ENCODE measurements at places on chromosomes 5 and 9.
A peak's percentile ranks its signal among the peaks of the same experiment; 100 is the strongest.

DNA sequence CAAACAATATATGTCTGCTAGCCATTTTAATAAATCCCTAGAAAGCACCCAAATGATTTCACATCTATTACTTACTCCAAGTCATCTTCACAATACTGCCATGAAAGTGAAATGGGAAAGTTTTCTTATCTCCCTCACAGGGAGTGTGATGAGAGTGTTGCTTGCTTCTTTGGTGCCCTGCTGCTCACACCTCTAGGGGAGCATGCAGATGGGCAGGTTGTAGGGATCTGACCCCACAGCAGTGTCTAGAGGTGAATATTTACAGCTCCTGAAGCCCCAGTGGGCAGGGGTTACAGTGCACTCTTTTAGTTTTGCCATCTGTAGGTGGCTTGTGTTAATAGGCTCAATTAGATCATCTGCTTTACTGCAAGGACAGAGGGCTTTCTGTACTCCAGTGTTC is 173.2 kb downstream of the GABRG2 start:
- no peaks in the 10 kb centered on the region for H3K36me3 ChIP-seq
- H3K4me3 ChIP-seq: no peak overlapping the region
- no peak for DNase-seq
- H3K27ac ChIP-seq: no peak overlapping the region
- H3K27me3 ChIP-seq: no peaks in the 10 kb centered on the region
- no peaks in the 10 kb centered on the region for H3K4me1 ChIP-seq

GRCh38 chr5:174400461-174400860 is 323.9 kb upstream of the MSX2 start:
- H3K27ac ChIP-seq: no peak overlapping the region
- H3K27me3 ChIP-seq: no peaks in the 10 kb centered on the region
- no peaks in the 10 kb centered on the region for H3K36me3 ChIP-seq

DNA sequence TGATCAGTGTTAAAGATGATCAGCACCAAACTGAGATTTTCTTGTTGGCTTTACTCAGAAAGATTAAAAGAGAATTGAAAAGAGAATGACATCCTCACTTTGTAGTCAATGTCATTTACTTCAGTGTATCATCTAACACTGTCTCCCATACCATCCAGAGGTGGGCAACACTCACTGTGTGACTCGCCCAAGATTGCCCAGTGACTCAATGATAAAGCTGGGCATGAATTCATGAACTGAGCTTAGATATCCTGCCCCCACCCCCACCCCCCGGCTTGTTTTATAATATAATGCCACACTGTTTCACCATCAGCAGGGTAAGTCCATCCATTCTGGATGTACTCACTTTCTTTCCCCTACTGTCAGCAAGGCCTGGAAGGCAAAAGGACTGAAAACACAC is 242.2 kb downstream of the FAM114A2 start:
- H3K36me3 ChIP-seq: no peaks in the 10 kb centered on the region
- no peak overlapping the region for H3K4me3 ChIP-seq
- no peak overlapping the region for H3K27ac ChIP-seq

DNA sequence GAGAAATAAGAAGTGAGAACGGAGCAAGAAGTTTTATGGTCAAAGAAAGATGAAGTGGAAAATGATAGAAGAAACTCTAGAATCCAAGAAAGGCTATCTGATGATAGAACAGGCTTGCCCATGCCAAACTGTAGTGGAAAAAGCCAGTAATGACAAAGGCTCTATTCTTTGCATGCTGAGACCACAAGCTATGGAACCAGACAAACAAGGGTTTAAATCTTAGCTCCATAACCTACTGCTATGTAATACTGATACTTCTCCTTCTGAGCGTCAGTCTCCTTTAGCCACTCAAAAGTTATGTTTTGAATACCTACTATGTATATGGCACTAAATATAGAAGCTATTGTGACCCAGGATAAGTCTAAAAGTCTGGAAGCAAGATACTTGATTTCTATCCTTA is 51.2 kb upstream of the TRIM32 start:
- DNase-seq: no peak
- H3K27me3 ChIP-seq: no peaks in the 10 kb centered on the region

DNA sequence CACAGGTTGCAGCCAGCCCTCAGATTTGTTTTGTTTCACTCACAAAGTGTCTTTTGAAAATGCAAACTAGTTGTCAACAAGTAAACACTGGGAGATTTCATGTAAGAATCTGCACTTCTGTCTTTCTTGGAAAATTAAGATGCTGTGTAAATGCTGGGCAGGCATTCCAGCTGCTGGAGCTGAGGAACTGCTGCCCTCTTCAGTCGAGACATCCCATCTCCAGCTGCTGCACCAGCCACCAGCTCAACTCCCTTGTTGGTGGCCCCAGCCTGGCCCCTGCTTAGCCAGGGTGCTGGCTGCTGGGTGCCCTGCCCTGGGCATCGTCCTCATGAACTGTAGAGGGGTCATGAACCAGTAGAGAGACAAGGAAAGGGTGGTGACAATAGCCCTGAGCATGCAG is 33.1 kb upstream of the AFAP1L1 start:
- H3K4me3 ChIP-seq: no peak overlapping the region
- peaks cover 4% of the 10 kb centered on the region for H3K36me3 ChIP-seq
- peaks cover 30% of the 10 kb centered on the region for H3K27me3 ChIP-seq
- H3K27ac ChIP-seq: peak overlapping the region; percentile 45

DNA sequence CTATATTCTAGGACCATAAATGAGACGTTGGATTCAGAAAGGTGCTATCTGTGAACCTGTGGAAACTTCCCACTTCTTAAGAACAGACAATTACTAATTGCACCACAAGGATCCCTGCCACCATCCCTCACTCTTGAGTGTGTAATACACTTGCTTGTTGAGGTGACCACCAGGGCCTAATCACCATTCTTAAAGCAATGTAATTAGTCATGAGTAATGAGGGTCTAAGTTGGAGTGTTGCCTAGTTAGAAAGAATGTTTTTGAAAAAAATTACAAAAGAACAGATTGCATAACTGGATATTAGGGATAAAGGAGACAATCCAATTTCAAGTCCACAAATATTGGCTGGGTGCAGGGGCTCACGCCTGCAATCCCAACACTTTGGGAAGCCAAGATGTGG is 56.9 kb upstream of the TRIO start:
- no peaks in the 10 kb centered on the region for H3K36me3 ChIP-seq
- DNase-seq: no peak
- no peaks in the 10 kb centered on the region for H3K27me3 ChIP-seq
- H3K4me1 ChIP-seq: no peaks in the 10 kb centered on the region

- DNase-seq: peak; percentile 45
- peaks cover 11% of the 10 kb centered on the region for H3K36me3 ChIP-seq
- no peak overlapping the region for H3K4me3 ChIP-seq
Observed at GRCh38 chr9:125558453-125559092, 148.4 kb downstream of the MAPKAP1 start.

DNA sequence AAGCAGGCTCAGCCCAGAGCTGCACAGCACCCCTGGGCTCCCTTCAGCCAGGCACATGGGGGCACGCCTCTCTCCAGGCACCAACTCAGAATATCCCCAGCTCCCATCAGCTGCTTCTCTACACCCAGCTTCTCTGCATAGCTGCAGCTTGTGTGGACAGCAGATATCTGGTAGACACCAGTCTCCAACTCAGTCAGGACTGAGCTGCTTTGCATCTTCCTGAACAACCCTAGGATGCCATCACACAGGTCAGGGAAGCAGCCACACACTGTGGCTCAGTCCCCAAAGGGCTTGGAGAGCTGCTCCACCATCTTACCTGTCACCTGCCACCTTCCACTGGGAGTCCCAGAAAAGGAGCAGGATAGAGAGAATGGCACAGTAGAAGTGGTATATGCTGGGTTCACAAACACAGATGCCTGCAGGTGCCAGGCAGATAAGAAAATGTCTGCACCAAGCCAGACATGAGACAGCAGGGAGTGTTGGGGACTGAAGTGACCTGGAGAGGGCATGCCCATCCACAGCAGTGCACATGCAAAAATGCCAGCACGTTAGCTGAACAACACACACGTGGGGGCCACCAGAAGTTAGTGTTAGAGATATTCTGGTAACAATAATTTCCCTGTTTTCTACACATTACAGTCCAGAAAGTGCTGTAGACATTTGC is 42.0 kb downstream of the THBS4 start:
- no peak for DNase-seq
- peaks cover 3% of the 10 kb centered on the region for H3K4me1 ChIP-seq
- no peaks in the 10 kb centered on the region for H3K27me3 ChIP-seq
- H3K4me3 ChIP-seq: no peak overlapping the region

DNA sequence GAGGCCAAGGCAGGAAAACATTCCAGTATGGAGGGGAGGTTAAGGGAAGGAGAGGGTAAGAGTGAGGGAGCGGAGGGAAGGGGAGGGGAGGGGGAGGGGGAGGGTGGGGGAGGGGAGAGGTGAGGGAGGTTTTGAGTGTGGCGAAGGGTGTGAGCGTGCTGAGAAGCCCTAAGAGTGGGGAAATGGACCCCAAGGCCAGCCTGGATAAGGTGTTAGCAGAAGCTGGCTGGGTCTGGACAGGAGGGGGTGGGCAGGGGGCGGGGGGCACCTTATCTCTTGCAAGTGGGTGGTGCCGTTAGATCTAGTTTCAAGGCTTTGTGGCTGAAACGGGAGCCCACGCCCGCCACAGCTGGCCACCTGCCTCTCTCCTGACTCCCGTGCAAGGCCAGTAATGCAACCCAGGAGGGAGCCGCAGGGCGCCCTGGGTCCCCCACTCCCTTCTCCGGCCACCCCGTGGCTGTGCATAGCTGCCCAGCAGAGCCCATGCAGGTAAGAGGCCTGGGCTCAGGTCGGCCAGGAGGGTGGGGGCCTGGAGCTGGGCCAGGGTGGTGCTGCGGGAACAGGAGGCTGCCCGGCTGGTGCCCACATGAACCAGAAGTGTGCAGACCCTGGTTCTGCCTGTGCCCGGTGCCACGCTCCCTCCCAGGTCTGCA is 677 bp downstream of the RNF224 start:
- no peak for DNase-seq
- H3K27me3 ChIP-seq: peaks cover 2% of the 10 kb centered on the region
- peaks cover 3% of the 10 kb centered on the region for H3K4me1 ChIP-seq
- no peaks in the 10 kb centered on the region for H3K36me3 ChIP-seq
- peak overlapping the region; percentile 16 for H3K27ac ChIP-seq
- H3K4me3 ChIP-seq: no peak overlapping the region

GRCh38 chr9:21744320-21744719 is 58.1 kb upstream of the MTAP start:
- no peaks in the 10 kb centered on the region for H3K4me1 ChIP-seq
- peaks cover 48% of the 10 kb centered on the region for H3K27me3 ChIP-seq
- H3K27ac ChIP-seq: no peak overlapping the region
- no peaks in the 10 kb centered on the region for H3K36me3 ChIP-seq

- H3K27me3 ChIP-seq: no peaks in the 10 kb centered on the region
- H3K36me3 ChIP-seq: no peaks in the 10 kb centered on the region
- H3K4me1 ChIP-seq: no peaks in the 10 kb centered on the region
- no peak for DNase-seq
Observed at GRCh38 chr9:14031810-14032209, 282.1 kb downstream of the NFIB start.

- H3K27ac ChIP-seq: no peak overlapping the region
- H3K36me3 ChIP-seq: no peaks in the 10 kb centered on the region
- H3K4me1 ChIP-seq: no peaks in the 10 kb centered on the region
- DNase-seq: no peak
Observed at GRCh38 chr9:108727580-108728111, 128.1 kb downstream of the ACTL7B start.

- H3K36me3 ChIP-seq: peaks cover 43% of the 10 kb centered on the region
- H3K27me3 ChIP-seq: no peaks in the 10 kb centered on the region
- peaks cover 6% of the 10 kb centered on the region for H3K4me1 ChIP-seq
- DNase-seq: no peak
Observed at GRCh38 chr5:6365977-6366590, 12.3 kb downstream of the MED10 start.

DNA sequence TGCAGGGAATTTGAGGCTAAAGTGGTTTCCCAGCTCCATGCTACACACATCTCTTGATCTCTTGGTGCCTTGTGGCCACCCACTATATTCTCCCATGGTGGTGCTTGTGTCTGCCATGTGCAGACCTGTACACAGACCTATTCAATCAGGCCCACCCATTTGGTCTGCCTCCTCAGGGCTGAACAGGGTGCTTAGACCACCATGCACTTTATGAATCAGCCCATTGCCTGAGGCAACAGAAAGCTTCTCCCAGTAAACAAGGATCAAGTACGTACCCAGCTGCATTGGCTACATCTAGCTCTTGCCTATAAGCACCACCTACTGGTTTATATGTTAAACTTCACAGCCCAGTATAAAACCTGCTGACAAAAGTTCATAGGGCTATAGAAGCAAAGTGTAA is 664.3 kb upstream of the EDIL3 start:
- no peak for DNase-seq
- H3K27ac ChIP-seq: no peak overlapping the region
- no peaks in the 10 kb centered on the region for H3K36me3 ChIP-seq
- H3K4me3 ChIP-seq: no peak overlapping the region

DNA sequence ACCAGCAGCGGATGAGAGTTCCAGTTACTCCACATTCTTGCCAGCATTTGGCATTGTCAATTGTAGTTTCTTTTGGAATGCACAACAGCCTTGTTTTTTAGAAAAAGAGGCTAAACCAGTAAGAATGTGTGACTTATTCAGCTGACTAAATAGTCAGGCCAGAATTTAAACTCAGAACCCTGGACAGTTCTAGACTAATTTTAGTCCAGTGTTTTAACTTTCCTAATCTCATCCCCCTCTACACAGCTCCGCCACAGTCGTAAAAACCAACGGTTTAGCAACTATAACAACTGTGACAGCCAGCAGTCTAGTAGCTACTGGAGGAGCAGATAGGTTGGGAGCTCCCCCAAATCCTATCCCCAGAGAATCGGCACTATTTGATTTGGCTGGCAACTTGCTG is 103.7 kb downstream of the FOXD1 start:
- no peak for DNase-seq
- no peaks in the 10 kb centered on the region for H3K36me3 ChIP-seq
- no peak overlapping the region for H3K4me3 ChIP-seq
- H3K27me3 ChIP-seq: peaks cover 4% of the 10 kb centered on the region
- no peak overlapping the region for H3K27ac ChIP-seq

DNA sequence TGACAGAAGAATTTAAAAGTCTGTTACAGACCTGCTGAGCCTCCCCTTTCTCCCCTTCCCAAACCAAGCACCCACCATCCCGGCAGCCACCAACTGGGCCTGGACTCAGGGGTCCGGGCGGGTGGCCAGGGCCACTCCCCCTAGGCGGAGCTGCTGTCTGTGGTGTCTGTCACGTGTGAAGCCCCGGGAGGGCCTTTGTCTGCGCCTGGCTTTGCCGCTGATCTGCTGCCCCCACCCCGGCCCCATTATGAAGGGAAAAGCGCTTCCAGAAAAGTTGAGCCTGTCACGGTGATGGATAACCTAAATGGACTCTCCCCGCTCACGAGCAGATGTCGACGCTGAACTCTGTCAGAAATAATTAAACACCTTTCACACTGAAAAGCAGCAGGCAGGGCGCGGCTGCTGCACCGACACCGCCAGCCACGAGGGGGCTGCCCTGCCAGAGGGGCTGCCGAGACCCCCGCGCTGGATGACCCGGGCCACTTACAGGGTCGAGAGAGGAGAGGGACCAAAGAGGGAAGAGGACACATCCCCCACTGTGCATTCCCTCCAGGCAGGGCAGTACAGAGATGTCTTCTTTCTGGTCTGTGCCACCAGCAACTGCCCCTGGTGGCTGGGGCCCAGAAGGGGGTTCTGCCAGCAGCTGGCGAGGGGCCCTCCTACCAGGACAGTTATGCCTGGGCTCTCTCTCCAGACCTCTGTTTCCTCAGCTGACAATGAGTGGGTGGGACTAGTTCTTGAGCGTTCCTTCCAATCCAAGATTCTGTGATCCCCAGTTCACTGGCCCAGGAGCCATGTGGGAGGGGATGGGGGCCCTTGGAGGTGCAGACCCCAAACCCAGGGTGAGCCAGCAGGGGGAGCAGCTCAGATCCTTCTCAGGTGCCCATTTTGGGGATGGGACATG is 36.0 kb upstream of the BARHL1 start:
- H3K4me1 ChIP-seq: no peaks in the 10 kb centered on the region
- no peak for DNase-seq
- H3K36me3 ChIP-seq: no peaks in the 10 kb centered on the region

Measured in T-helper 2 cell treated with Interferon-gamma antibody and Interleukin-4, amounts not matched to agents 5 μg/mL and 100 μg/mL, for 36 hours (primary cell).